ENCODE measurements at places on chromosomes 13 and 19.

DNA sequence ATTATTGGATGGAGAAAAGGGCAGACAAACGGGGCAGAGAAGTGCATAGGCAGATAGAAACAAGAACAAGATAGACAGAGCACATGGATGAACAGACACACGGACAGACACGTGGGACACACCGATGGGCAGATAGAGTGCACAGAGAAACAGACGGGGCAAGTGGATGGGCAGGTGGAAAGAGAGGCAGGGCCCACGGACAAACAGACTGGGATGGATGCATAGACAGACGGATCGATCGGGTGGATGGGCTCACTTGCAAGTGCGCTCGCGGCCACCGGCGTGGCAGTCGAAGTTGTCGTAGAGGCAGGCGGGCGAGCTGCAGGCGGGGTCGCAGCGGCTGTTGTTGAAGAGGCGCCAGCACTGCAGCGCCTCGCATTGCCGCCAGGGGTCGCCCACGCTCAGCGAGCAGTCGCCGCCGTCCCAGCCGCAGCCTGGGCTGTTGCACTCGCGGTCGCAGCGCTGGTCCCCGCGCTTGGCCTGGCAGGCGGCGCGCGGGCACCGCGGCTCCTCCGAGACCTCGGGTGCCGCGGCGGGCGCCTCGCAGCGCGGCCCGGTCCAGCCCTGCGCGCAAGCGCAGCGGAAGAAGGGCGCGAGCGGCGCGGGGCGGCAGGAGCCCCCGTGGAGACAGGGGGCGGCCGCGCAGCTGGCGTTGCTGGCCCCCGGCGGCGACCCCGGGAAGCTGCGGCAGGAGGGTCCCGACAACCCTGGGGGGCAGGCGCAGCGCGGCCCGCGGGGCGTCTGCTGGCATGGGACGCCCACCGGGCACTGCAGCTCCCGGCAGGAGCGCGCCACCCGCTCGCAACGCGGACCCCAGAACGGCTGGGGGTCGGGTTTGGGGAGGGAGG, 23.3 kb downstream of the NOTCH3 start:
- DNase-seq = peak; percentile 82

DNA sequence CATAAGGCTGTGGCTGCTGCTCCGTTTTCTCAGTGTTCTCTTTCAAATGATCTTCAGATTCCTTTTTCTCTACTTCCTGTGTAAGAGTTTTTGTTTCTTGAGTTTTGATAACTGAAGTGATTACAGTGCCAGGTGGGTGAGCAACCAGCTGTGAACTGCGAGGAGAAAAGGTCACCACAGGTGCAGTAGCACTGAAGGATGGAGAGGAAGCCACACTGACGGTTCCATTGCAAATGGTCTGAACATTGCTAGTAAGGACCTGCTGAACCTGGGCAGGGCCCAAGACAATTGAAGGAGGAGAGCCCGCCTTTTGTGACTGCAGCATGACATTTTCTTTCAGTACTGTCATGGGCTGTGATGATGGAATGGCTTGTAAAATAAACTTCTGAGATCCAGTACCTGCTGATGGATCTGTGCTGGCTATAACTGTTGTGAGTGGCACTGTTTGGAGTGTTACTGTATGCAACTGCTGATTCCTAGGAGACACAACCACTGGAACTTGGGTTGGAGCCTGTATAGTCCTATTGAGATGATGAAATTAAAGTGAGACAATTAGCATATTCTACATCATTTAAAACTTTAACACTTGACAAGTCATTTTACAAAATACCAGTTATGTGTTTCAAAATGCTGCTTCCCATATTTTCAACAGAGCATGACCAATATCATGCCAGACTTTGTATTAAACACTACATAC, 85.5 kb downstream of the ELF1 start:
- DNase-seq = no peak

DNA sequence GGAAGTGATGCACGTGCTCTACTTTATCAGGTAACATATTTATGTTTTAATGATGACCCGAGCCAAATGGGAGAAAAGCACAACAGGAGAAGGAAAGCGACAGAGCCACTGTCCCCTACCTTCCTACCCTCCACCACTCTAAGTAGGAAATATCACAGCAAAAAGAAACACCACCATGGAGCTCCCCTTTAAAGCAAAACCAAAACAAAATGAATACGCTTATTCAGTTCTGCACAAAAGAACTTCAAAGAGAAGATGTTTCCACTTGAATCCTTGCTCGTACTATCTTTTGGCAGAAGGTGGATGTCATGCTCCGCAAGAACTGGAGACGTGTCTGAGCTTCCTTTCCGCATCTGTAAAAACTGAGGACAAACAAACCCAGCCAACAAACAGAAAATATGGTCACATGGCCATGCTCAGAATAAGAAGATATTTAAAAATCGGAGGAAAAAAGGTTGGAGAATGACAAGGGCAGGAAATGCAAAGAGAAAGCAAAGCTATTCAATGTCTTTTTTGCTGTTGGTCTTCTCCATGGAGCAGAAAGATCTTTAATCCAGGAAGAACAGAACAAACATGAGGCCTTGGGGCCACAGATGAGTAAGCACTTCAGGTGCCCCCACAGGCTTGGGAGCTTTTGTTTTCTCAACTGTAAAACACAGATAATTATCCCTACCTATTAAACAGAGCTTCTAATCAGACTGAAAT, 19.5 kb downstream of the N4BP2L1 start:
- DNase-seq = no peak

DNA sequence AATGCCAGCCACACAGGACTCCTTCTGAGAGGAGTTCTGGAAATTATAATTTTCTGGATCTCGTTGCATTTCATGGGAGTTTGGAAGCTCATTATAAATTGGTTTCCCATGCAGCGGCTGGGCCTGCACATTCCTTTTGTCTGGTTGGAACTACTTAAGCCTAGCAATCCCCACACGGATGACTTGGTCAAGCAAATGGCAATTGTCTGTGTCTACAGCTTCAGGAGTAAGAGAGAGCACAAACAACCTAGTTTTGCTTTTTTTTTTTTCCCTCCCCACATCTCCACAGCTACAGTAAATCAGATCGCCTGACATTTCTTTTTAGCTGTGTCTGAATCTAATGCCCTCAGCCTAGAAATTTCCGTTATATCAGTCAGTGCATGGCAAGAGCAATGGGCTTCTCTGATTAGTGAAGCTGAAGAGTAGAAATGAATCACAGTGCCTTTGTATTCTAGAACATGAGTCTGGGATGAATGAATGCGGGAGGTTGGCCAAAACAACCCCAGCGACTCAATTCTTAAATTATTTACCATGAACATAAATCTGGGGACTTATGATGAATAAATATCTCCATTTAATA, 15.1 kb downstream of the PCDH8 start:
- DNase-seq = no peak

DNA sequence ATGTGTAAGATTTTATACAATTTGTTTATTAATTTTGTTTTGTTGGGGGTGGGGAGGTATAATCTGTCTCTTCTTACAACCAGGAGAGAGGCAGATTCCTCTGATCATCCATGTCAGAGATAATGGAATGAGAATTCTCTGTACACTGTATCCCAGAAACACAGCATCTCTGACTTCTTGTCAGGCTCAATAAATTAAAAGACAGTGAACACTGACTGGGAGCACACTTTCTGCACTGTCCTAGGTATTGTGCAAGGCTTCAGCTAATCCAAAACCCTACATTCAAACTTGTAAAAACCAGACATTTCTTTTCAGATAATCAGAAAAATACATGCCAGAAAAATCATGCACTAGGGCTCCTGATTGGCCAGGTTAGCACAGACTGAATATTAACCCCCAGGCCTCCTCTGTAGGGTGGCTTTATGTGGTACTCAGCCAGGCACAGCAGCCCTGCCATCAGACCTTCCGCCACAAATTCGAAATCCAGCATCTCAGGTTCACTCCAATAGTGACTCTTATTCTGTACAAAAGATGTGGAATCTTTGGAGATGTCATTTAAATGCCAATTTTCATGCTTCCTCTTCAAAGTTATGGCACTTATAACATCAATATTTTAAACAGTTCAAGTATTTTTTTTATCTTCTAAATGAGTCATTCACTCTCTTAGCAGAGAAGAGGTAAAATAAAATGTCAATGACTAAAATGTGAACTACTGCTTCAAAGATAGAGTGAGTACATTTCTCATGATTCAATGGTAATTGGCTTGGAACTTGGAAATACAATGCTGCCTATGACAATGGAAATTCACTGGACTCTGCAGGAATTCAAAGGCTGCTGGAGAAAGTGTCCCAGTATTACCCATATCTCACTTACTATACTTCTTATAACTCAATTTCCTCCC, 211.5 kb downstream of the KLF12 start:
- no peak for DNase-seq

GRCh38 chr19:44992336-44993163, 8.7 kb upstream of the RELB start:
- DNase-seq = no peak

GRCh38 chr13:40488869-40489391, 177.5 kb downstream of the FOXO1 start:
- no peak for DNase-seq

DNA sequence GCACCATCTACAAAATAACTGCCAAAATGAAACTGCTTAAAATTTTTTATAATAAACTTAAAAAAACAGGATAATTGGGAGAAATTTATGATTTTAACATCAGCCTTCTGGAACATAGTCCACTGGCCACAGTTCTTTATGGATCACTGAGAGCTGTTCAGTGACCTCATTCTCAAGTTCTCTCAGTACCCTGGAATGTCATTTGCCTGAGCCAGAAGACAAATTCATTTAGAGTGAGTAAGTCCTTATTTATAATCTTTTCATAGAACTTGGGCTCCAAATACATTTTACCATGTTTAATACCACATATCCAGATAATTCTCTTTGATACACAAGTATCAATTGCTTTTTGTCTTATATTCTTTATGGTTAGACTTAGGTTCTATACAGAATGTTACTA, 87.6 kb downstream of the CAB39L start:
- no peak for DNase-seq

DNA sequence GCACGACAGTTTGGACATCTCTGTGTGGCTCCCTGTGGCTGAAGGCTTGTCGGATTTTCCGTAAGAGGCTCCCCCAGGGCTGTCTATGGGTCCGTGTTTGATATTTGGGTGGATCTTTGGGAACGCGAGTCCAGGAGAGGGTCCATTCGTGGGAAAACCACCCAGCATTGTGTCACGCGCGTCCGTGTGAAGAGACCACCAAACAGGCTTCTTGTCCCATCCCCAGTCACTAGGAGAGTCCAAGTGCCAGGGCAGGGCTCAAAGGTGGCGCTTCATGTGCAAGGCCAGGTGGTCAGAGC, 2.4 kb downstream of the KLF1 start:
- no peak for DNase-seq

All from CD4-positive, alpha-beta T cell treated with Interleukin-4 for 1 hour (primary cell).